ENCODE measurements at places on chromosomes 16 and 17. TPM values are rescaled to one million over a fixed set of nuclear protein-coding genes. Genes with fewer than 3 reads are reported as not detected.
A peak's percentile ranks its signal among the peaks of the same experiment; 100 is the strongest.

The PRR29 gene
- not detected for total RNA-seq

The USP31 gene
- 6.0 TPM for total RNA-seq

The CES5A gene
- total RNA-seq = not detected

DNA sequence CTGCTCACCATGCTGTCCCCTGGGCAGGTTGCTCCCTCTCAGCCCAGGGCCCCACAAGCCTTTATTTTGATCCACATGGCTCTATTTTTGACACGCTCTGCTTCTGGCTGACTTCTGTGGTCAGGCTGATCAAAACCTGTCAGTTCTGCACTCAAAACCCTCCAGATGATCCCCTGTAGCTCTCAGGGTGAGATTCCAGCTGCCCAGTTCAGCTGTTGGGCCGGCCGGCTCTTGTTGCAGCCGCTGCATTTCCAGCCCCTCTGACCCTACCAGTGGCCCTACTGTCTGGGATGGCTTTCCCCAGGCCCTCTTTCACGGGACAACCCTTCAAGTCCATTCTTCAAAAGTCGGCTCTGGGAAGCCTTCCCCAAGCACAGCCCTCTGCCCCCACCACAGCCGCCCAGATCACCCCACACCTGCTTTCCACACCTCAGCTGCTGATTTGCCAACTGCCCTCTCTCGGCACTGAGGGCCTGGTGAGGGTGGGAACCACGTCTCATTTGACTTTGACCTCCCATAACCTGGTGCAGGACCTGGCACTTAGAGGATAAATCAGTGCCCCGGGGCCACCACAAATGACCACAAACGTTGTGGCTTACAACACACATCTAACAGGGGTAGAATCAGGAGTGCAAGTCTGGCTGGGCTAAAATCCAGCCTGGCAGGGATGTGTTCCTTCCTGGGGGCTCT is 16.3 kb upstream of the CACNG4 start:
- H3K4me3 ChIP-seq = no peak overlapping the region
- H3K27ac ChIP-seq = no peak overlapping the region
- H3K27me3 ChIP-seq = peaks cover 22% of the 10 kb centered on the region
- no peaks in the 10 kb centered on the region for H3K36me3 ChIP-seq
- H3K4me1 ChIP-seq = no peaks in the 10 kb centered on the region
- DNase-seq = no peak

DNA sequence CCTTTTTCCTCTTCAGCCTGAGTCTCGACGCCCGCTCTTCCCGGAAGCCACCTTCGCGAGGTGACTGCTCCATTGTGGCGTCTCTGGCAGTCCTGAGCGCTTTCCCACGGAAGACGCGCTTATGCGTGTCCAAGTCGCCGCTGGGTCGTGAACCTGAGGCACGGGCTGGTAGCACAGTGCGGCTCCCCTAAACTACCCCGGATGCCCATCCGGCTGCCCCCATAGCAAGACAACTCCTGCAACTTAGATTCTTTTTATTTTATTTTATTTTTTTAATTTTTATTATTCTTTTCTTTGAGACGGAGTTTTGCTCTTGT is 2.1 kb upstream of the ESRP2 start:
- H3K4me1 ChIP-seq = peaks cover 38% of the 10 kb centered on the region
- H3K36me3 ChIP-seq = no peaks in the 10 kb centered on the region
- H3K4me3 ChIP-seq = peak overlapping the region; percentile 62
- H3K27ac ChIP-seq = peak overlapping the region; percentile 92
- DNase-seq = no peak
- H3K27me3 ChIP-seq = no peaks in the 10 kb centered on the region

- H3K36me3 ChIP-seq = no peaks in the 10 kb centered on the region
- DNase-seq = no peak
- peaks cover 25% of the 10 kb centered on the region for H3K4me1 ChIP-seq
- H3K27me3 ChIP-seq = no peaks in the 10 kb centered on the region
- H3K27ac ChIP-seq = no peak overlapping the region
Observed at GRCh38 chr16:69593751-69594255, 28.0 kb downstream of the NFAT5 start.

DNA sequence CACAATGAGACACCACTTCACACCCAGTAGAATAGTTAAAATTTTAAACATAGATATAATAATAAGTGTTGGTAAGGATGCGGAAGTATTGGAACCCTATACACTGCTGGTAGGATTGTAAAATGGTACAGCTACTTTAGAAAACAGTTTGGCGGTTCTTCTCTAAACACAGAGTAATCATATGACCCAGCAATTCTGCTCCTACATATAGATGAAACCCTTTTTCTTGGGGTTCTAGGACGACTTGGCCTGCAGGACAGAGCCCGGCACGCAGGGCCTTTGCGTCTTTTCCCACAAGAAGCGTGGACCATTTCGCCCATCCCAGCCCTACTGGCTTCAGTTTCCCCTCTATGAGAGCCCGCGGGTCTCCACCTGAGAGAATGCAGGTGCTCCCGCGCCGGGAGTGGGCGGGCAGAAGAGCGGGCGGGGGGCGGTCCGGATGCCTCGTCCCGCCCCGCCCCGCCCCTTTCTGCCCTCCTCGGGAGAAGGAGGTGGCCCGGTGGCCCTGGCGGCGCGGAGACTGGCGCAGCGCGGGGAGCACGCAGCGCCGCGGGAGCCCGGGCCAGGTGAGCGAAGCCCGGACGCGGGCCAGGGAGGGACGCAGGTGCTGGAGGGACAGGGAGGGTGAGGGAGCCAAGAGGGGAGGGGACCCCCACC is at the start of gene SDR42E2:
TSS of gene SDR42E2 (plus strand) at position 508 of the 657 bp plus-strand sequence. CDS start 3,077 bp downstream, outside the sequence.
- DNase-seq = peak; percentile 38
- no peak within 1 kb of the TSS for H3K27ac ChIP-seq
- peaks cover 6% of the 10 kb centered on the region for H3K4me1 ChIP-seq
- peaks cover 35% of the 10 kb centered on the region for H3K27me3 ChIP-seq
- no peaks in the 10 kb centered on the region for H3K36me3 ChIP-seq

DNA sequence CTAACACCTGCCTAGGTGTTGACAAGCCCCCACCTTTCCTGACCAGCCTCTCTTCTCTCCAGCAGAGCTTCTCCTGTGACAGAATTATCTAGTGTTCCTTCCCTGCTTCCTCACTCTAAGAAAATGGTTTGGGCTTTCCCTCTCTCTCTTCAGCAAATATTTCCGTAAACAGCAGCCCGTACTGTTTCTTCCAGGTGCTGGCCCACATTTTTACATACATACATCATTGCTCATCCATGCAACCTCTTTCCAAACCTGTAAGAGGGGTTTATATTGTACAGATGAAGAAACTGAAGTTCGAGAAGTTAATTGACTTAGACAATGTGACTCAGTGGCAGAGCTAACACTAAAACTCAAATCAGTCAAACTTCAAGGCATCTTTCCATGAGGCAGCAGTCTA is 569 bp upstream of the TEKT3 start:
- no peaks in the 10 kb centered on the region for H3K36me3 ChIP-seq
- peaks cover 16% of the 10 kb centered on the region for H3K27me3 ChIP-seq
- no peak overlapping the region for H3K27ac ChIP-seq
- no peak overlapping the region for H3K4me3 ChIP-seq

- DNase-seq = peak; percentile 55
- no peak overlapping the region for H3K4me3 ChIP-seq
- peaks cover 56% of the 10 kb centered on the region for H3K4me1 ChIP-seq
- H3K36me3 ChIP-seq = no peaks in the 10 kb centered on the region
- no peaks in the 10 kb centered on the region for H3K27me3 ChIP-seq
- H3K27ac ChIP-seq = peak overlapping the region; percentile 79
Observed at GRCh38 chr17:78915872-78916632, 9.1 kb downstream of the TIMP2 start.

- no peaks in the 10 kb centered on the region for H3K36me3 ChIP-seq
Observed at GRCh38 chr17:1720856-1721386, 3.6 kb upstream of the WDR81 start.
